ENCODE measurements at places on chromosomes 16 and 17.

GRCh38 chr16:72013389-72013788 is 4.8 kb downstream of the DHODH start:
- DNase-seq, result no peak

DNA sequence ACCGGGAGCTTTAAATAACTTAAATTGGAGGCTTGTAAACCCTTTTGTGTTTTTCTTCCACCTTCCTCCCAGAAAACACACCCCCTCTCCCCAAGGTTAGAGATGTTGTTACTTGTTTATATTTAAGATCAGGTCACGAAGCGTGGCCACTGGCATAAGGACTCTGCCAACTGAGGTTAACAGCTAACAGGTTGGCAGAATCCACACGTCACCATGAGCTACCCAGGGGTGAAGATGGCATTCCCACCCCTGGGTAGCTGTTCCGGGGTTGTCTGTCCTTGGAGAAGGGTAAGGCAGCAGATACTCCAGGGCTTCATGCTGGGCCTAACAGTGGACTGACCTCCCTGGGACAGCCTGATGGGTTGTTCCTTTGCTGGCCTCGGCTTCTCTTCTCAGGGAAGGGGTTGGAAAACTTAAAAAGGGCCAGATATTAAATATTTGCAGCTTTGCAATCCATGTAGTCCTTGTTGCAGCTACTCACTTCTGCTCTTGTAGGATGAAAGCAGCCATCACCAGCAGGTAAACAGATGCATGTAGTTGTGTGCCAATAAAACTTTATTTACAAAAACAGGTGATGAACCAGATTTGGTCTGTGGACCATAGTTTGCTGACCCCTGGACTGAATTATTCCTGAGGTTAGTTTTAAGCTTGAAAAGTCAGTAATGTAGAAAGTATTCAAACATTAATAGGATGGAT is 148.6 kb downstream of the MSI2 start:
- DNase-seq, result no peak

DNA sequence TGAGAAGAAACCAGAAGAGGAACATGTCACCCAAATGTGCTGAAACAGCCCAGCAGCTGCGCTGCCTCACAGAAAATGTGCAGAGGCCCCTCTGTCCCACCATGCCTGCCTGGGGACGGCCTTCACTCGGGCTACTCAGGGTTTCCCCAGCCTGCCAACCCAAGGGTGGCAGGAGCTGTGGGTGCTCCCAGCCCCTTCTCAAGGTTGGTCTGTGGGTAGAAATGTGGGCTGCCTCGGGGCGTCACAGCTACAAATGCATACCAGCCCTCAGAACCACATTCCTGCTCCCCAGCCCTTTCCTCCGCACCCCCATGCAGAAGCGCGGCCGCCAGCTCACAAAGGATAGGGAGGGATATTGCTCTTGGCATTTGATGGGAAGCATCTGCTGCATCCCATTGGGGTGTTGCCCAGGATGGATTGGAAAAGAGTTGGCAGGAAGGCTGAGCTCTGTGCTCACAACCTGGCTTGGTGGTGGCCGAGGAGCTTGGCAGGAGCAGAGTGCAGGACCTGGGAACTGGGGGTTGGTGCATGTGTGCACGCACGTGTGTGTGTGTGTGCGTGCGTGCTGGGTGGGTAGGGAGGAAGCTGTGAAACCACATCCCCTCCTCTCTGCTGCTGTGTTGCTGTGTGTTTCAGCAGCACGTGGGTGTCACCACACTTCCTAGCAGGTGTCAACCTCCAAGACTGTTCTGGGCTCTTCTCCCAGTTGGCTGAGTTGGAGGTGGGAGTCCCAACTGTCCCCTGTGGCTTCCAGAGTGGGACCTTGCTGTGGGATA is 304.4 kb downstream of the SEC14L1 start:
- no peak for DNase-seq

DNA sequence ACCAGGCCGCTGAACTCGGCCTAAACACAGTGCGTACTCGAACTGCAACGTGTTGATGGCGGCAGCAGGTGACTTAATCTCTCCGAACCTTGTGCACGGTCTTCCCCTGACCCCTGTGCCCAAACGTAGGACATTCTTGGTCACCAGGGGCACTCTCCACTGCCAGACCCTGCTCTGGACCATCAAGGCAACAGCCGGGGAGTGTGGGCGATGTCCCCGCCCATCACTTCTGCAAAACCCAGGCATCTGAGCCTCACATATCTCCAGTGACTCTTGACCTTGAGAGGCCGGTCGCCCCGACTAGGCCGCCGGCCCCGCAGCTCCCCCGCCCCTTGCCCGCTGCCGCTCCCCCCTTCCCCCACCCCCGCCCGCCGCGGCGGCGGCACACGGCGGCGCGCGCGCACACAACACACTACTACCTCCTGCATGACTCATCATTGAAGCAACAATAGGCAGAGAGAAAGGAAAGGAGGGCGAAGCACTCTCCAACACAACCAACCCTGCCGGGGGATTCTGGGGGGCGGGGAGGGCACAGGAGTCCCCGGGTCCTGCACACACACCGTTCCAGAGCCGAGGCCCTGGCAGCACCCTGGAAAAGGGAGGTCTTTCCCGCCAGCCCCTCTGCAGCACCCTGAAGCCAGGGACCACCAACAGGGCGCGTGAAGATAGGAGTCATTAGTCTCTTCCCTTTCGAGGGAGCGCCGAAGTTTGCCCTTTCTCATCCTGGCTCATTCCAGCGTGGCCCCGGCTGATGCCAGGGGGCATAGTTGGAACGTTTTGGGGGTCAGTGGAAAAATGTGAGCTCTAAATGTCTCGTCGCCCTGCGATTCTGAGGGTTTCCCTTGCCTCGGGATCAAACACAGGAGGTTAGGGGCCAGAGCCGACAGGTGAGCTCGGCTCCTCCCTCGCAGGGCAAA is 1.9 kb downstream of the MNT start:
- no peak for DNase-seq

DNA sequence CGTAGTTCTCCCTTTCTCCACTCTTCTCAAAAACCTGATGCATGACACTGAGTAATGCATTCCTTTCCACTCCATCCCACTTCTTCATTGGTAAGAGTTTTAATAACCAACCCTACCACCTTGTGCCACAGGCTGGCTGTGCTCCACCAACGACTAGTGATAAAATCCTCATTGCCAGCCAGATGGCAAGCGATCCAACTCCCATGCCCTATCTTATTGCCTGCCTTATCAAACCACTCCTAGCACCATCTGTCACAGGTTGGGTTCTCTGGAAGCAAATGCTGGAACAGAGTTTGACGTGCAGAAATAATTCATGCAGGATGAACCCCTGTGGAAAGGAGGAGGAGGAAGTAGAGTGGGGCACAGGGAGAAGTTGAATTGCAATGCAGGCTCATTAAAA is 99.5 kb downstream of the CHD9NB start:
- DNase-seq, result no peak

DNA sequence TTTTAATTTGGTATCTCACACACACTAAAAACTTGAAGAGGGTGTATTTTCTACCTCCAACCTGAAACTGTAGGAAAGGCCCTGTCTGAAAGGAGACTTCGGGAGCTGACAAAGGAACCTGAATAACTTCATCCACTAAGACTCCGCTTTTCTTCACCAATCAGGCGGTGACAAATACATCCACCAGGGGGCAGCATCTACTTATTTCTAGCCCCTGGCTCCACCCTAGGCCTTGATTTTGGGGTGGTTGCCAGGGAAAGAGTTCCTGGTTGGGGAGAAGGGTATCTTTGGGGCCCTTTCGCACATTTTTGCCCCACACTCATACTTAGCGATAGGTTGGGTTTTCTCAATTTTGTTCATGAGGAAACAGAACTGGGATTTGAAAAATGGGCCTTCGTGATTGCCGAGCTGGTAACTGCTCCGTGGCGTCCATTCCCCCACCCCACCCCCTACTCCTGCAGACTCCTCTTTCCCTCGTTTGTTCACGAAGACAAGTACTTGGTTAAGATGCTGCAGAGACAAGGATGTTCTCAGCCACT is 4.8 kb upstream of the ARL4D start:
- peak; percentile 95 for DNase-seq

- no peak for DNase-seq
These were observed 63.8 kb upstream of the GPRC5B start for GRCh38 chr16:19948186-19949104.

GRCh38 chr16:60127196-60127595 is 1393.1 kb upstream of the GOT2 start:
- DNase-seq, result no peak

DNA sequence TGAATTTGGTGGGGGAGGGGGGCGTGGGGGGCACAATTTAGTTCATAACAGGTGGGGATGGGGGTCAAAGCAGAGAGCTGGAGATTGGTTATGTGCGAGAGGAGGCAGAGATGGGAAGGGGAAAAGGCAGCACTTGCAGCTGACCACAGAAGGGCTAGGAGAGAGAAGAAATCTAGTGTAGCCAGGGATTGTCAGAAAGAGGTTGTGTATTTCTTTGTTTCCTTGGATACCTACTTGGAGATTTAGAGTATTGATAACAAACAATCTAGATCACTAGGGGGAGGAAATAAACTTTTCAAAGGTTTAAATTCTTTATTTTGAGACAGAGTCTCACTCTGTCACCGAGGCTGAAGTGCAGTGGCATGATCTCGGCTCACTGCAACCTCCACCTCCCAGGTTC is 47.1 kb upstream of the YPEL2 start:
- DNase-seq, result no peak

DNA sequence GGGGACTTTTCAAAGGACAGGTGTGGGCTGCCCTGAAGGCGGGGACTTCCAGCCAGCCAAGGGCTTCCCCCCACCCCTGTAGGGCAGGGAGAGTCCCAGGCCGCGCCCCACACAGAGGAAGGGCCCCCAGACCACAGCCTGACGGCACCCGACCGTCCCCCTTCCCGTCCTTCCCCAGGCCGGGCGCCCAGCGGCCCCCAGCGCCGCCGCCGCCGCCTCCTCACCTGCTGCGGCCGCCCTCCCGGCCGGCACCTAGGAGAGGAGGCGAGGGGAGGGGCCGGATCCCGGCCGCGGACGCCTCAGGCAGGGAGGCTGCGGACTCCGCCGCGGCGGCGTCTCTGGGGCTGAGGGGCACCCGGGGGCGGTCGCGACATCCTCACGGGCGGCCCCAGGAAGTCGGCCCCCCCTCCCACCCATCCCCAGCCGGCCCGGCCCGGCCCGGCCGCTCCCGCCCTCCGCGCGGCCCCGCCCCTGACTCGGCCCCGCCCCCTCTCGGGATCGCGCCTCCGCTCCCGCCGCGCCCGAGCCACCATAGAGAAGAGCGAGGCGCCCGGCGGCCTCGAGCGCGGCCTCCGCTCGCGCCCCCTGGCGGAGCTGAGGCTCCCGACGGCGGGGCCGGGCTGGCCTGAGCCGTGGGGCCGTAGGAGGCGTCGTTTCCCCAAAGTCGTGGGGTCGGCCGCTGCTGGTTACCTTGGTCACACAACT is 25.5 kb upstream of the RFFL start:
- peak; percentile 83 for DNase-seq

- DNase-seq, result no peak
These were observed 119.4 kb downstream of the KCNJ2 start for GRCh38 chr17:70288540-70289290.

DNA sequence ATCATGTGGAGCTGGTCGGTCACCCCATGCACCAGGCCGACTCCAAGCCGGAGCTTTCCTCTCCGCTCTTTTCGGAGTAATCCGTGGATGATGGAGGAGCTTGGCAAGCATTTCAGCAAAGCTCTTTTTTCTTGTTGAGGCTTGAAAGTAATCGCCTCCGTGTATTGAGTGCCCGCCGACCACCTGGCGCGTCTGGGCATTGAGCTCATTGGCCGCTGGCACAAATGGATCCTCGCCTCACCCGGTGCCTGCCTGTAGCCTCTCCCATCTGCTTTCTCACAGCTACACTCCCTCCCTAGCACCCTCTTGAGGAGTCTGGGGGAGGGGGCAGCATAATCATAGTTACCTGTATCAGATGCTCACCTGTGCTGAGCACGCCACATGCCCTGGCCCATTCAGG is 148.9 kb downstream of the CMIP start:
- no peak for DNase-seq

GRCh38 chr16:81888520-81889394 is 109.7 kb downstream of the PLCG2 start:
- no peak for DNase-seq

DNA sequence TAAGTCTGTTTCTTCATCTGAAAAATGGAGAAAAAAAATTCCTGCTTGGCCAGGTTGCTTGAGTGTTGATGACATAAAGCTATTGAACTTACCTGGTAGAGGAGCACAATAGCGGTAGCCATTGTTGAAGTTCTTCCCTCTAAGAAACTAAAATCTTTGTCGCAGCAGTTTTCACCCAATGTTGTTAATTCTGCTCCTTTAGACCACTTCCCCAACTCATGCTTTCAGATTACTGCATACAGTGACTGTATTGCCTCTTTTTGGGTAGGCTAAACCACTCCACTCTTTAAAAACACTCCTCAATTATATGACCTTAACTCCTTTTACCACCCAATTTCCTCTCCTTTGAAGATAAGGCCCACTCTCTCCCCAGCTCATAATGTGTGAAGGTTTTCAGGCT is 35.7 kb upstream of the CCL2 start:
- no peak for DNase-seq

DNA sequence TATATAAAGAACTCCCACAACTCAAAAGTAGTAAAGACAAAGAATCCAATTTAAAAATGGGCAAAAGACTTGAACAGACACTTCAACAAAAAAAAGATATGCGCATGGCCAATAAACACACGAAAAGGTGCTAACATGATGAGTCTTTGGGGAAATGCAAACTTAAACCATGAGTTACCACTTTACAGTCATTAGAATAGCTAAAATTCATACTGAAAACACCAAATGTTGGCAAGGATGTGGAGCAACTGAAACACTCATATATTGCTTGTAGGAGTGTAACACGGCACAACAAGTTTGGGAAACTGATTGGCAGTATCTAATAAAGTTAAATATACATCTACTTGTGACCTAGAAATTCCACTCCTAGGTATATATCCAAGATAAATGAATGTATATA is 3.0 kb upstream of the PIK3R5 start:
- no peak for DNase-seq

- DNase-seq, result peak; percentile 26
These were observed 4.8 kb downstream of the SCGB1C2 start for GRCh38 chr17:142102-142661.

- DNase-seq, result no peak
These were observed 11.8 kb downstream of the SLC9A5 start for GRCh38 chr16:67260426-67261063.

- DNase-seq, result no peak
These were observed 18.0 kb upstream of the KCNJ18 start for GRCh38 chr17:21674242-21674731.

- no peak for DNase-seq
These were observed 20.3 kb downstream of the NF1 start for GRCh38 chr17:31114956-31115555.

- no peak for DNase-seq
These were observed 6.8 kb upstream of the SMTNL2 start for GRCh38 chr17:4577386-4577993.

GRCh38 chr17:1487939-1488825 is 4.3 kb downstream of the MYO1C start:
- DNase-seq, result no peak

- DNase-seq, result no peak
These were observed 37.2 kb upstream of the BCO1 start for GRCh38 chr16:81201267-81201666.

DNA sequence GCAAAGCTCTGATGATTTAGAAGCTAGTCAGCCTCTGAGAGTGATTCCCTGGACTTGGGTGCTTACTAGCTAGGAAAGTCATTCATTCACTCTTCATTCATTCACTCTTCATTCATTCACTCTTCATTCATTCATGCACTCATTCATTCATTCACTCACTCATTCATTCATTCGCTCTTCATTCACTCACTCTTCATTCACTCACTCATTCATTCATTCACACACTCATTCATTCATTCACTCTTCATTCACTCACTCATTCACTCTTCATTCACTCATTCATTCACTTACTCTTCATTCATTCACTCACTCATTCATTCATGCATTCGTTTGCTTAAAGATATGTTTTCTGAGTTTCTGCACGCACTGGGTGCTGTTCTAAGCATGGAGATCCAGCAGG is 292.7 kb upstream of the TNRC6C start:
- DNase-seq, result no peak

Measured in stimulated activated CD4-positive, alpha-beta T cell treated with anti-CD3 and anti-CD28 coated beads, Interleukin-12 subunit alpha, Interleukin-12 subunit beta, amount 100 ng/mL, for 24 hours (primary cell).